ENCODE measurements at places on chromosomes 5 and 9.

DNA sequence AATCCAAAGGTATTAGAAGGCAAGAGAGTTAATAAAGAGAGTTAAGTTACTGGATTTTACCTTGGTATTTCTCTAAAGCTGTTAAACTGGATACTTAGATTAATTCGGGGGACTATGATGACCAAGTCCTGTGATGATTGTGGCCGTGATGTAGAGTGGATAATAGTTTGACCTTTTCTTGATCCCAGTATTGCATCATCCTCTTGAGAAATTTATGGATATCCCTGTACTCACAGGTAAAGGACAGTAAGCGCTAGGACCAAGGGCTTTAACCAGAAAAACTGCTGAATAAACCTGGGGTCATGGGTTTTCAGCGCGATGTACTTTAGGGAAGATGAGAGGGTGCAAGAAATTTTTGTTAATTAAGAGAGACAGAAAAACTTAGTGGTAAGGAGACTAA lies 8.3 kb downstream of the OR13C8 start:
- DNase-seq = no peak

- no peak for DNase-seq
These were observed 375.0 kb upstream of the RGMB start for GRCh38 chr5:98398465-98398864.

GRCh38 chr9:136486131-136486530 lies 3.3 kb upstream of the SEC16A start:
- no peak for DNase-seq

DNA sequence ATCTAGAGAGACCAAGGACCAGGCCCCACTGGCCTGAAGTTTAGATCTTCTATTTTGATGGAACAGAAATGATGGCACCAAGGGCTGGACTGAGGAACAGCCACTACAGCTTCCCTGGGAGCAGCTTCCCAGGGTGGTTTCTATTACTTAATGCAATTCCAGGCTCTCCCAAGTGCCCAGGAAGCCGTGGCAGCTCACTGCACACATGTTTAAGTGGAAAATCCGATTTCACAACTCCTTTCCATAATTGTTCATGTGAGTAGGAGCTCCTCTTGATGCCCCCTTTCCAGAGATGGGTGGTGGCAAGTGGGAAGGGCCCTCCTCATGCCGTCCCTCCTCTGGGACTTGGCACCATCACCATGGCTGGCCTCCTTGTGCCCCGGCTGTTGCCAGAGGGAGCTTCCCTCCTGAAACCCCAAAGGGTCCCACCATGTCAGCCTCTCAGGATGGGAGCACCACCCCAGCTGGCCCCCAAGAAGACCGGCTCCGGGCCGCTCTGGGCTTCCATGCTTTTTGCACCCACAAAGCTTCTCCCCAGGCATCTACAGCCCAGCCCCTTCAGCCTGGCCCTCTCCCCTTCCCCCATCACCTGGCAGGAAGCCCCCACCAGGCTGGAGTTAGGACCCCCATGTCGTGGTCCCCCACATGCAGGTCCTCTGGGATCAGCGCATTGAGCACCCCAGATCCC lies 9.1 kb upstream of the UBAC1 start:
- DNase-seq = no peak
